T-cell (primary cell): ENCODE measurements at places on chromosomes 4 and X.

DNA sequence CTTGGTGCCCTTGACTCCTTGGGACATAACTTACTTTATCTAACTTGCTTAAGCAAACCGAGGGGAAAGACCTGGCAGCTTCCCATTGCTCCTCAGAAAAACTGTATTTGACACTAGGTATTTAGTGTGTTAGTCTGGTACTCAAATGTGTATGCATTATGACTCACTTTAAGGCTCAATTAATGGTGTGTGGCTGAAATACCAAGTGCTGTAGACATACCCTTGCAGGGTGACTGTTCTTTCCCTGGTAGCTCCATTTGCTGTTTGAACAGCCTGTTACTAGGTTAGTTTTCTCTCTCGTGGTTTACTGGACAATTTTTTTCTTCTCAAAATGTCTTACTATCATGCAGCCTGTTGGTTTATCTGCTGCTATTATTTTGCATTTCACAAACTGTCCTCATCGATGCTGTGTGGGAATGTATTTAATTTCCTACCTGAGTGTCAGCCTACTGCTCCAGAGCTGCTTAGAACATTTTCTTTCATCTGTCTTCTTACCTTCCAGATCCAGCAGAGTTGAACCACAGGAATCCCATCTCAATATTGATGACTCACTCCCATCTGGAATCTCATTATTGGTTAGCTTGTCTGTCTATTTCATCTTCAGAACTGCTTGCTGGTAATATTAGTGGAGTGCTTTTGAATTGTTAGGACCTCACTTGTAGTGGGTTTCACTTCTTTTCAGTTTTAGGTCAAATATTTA lies 158.0 kb upstream of the FAT1 start:
- no peak for DNase-seq

- no peak for DNase-seq
These were observed 9.6 kb upstream of the STK32B start for GRCh38 chr4:5041699-5042098.

DNA sequence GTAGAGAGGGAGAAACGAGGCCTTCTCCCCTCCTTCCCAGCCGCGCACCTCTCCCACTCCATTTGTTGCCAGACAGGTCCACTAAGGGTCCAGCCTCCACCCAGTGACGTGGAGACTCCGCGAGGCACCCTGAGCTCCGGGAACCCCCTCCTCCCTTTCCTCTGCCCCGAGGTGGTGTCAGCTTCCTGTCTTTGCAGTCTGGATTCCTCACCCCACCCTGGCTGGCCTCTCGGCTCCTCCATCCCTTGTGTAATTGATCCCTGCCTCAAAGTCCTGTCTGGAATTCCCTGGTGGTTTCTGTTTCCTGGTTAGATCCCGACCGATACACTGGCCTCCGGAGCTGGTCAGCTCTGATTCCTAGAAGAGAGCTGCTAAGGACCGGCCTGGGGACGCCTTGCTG lies 105.9 kb upstream of the SCOC start:
- no peak for DNase-seq

DNA sequence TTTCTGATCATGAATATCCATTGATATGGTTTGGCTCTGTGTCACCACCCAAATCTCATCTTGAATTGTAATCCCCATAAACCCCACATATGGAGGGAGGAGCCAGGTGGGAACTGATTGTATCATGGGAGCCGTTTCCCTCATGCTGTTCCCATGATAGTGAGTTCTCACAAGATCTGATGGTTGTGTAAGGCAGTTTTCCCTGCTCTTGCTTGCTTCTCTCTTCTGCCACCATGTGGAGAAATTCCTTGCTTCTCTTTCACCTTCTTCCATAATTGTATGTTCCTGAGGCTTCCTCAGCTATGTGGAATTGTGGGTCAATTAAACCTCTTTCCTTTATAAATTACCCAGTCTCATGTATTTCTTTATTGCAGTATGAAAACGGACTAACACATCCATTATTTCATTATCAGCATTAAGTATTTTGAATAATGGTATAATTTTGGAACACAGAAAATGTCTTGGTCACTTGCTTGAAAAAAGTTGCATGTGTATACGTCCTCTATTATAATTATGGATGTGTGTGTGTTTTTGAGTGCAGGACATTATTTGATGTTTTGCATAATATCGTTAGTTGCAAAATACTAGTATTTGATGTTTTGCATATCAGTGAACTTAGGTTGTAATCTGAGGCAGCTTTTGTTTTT lies 334.6 kb downstream of the PCDH10 start:
- DNase-seq: no peak

- no peak for DNase-seq
These were observed 27.5 kb downstream of the RUFY3 start for GRCh38 chr4:70749313-70749712.

GRCh38 chr4:141352909-141353525 lies 132.3 kb downstream of the ZNF330 start:
- DNase-seq: no peak

DNA sequence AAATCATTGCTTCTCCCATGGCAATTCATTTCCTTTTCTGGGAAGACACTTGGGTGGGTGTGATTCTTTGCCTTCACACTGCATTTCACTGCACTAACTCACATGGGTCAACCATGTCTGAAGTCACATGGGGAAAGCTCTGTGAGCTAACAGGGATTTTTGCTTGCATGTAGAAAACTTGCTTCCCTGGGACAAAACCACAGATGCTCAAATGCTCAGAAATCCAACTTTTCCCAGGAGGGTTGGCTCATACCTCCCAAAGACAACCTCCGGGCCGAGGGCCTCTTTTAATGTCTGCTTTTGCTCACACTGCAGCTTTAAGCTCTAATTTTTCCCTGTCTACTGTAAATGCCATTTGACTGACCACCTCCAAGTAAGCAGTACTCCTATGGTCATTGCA lies 1695.2 kb downstream of the STIM2 start:
- DNase-seq: no peak

GRCh38 chr4:103802766-103803165 lies 83.0 kb upstream of the TACR3 start:
- no peak for DNase-seq

DNA sequence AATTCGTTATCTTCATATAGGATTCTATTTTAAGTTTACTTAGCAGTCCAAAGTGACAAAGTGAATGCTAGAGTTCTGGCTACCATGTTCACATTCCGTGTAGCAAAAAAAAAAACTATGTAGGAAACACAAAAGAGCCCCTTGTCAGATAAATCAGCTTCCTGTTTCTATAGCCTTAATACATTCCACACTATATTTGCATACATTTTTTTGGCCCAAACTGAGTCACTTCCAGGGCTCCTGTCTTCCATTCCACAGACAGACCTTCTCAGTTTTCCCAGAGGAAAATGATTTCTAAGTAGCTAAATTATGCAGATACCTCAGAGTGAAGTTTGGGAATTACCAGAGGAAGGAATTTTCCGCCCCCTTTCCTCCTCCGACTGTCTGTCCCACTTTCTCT lies 841.9 kb upstream of the HS3ST1 start:
- no peak for DNase-seq

- no peak for DNase-seq
These were observed 34.1 kb downstream of the DLG3 start for GRCh38 chrX:70478526-70479245.
